ENCODE measurements at places on chromosomes 7 and 10.

GRCh38 chr10:74024600-74024999, 26.7 kb downstream of the VCL start:
- DNase-seq = no peak

GRCh38 chr7:121591926-121592325, 195.8 kb upstream of the FAM3C start:
- DNase-seq = no peak

DNA sequence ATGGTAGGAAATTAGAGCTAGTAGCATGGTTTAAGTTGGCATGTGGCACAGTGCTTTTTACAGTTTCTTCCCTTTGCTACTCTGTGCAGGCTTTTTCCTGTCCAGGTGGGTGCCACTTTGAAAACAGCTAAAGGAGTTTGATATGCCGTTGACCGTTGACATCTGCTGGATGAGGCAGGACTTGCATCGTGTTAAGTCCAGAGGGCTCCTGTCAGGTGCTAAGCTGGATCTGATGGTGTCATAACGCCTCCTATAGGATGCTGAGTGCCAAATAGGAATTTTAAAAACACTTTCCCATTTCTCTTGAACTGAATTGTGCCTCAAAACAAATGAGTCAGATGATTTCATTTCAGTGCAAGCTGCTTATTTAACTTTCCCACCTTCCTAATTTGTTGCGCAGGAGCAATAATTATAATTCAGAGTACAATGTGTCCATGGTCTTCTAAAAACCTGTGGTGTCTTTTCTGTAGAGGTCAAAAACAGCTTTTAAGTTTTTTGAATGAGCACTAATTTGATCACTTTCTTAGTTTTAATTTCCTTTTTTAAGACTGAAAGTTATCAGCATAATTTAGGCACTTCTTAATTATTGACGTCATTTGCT, 178.3 kb downstream of the CDCA7L start:
- peak; percentile 15 for DNase-seq

DNA sequence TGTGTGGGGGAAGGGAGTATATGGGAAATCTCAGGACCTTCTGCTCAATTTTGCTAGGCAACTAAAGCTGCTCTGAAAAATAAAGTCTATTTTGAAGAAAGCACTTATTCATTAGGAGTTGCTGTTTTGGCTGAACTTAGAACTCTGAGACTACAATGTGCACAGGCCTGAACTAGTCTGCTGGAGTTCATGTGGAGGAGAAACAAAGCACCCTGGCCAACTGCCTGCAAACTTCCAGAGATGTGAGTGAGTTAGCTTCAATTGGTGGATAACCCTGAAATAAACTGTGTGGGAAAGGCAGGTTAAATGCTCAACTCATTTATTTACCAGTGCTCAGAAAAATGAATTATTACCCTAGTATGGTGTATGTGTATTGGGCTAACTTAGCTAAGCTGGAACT, 17.3 kb upstream of the FAM241B start:
- no peak for DNase-seq

DNA sequence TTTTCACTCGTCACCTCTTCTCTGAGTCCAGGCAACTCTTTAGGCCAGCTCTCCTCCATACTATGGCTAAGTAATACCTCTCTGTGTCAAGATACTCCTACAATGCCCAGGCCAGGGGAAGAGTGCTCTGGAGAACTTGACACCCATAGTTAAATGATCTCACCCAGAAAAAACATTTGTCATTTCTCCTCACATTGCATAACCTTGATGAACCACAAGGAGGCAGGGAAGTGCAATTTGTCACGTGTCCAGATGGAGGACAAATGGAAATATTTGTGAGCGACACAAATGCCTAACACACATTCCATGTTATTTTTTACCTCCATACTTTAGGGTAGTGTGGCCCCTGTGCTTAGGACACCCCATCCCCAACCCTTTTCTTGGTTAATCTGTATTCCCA, 78.3 kb downstream of the HTR7 start:
- DNase-seq = no peak

DNA sequence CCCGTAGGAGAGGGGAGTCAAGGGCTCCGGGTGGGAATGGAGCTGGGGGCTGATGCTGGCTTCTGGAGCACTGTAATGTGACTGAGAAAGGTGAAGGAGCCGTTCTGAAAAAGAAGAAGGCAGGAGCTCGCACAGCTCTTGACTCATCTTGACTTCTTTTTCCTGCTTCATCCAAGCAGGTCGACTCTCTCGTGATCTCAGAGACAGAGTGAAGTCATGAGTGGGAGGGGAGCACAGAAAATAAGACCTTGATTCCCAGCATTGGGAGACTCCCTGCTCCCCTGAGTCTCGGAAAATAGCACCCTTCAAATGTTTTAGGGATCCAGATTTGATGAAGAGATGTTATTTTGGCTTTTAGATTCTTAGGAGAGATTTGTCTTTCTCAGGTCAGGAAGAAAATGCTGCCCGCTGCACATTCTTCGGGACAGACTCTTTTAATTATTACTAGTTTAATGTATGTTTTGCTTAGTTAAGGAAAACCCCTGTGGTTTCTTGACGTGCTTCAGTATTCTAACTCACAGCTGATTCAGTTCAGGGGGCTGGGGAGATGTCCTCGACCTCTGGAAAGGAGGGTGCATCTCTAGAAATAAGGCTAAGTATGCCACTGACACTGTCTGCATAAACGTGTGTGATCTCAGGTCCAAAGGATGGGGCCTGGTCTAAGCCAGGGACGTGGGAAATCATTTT, 34.1 kb downstream of the EGFR start:
- no peak for DNase-seq

DNA sequence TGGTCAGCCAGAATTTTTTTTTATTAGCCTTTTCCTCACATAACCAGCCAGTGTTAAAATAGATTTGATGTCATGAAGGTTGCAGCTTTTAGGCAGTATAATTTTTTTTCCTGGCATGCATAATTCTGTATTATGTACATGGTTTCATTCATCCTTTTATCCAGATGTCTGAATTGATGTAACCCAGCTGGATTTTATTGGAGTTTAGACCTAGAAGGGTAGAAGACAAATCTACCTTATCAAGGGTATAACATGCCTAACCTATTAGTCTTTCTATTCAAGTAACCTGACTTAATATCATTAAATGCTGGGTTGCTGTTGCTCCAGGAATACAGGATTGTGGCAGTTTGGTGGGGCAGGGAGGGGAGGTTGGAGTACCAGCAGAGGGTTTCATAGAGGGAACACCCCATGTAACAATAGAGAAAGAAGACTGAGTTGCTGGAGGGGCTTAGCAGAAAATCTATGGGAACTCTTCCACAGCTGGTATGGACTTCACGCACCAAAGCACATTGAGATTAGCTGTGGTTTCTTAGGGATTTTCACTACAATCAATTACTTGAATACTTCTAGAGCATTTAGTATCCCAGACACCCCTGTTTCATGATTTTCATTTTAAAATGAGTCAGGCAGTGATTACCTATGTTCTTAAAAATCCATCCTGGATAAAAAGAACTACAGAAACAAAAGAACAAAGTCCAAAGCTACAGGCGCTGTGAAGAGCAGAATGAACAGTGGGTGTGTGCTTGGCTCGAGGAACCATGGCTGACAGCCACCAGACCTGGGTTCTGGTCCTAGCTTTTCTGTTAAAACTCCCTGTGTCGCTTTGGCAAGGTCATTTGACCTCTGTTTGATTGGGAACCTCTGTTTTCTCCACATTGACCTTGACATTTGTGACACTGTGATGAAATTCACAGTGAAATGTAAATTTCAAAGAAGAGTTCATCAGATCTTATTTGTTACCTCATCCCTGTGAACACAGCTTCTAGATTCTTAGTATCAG, 93.5 kb downstream of the CREM start:
- DNase-seq = no peak
